ENCODE measurements at places on chromosomes 5 and 9.

GRCh38 chr9:36765468-36766341, 193.0 kb downstream of the MELK start:
- peak; percentile 72 for DNase-seq

GRCh38 chr5:122311961-122312590, at the start of gene SNCAIP:
Gene SNCAIP (plus strand): TSS chr5:122312237. CDS start chr5:122391135, 78,898 bp downstream.
- DNase-seq: no peak

DNA sequence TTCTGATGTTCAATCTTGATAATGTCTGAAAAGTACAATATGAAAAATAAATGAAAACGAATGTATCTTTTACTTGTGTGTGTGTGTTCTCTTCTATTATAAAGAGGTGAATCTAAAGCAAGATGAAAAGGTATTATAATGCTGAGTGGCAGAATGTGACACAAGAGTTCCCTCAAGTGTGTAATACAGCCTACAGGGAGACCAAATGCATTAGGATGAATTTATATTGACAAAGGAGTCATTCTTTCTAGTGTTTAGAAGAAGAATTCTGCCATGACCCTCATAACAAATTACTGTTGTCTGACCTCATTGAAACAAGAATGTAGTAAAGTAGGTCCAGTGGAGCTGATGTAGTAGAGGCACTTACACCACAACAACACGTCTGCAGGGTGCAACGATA, 1119.0 kb upstream of the CDH10 start:
- DNase-seq: no peak

DNA sequence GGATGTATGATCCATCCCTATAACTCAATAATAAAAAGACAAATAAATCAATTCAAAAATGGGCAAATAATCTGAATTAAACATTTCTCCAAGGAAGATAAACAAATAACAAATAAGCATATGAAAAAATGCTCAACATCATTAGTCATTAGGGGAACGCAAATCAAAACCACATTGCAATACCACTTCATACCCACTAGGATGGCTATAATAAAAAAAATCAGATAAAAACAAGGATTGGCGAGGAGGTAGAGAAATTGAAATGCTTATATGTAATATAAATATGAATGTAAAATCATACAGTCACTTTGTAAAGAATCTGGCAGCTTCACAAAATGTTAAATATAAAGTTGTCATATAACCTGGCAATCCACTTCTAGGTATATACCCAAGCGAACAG, 52.3 kb upstream of the TBCA start:
- DNase-seq: no peak

DNA sequence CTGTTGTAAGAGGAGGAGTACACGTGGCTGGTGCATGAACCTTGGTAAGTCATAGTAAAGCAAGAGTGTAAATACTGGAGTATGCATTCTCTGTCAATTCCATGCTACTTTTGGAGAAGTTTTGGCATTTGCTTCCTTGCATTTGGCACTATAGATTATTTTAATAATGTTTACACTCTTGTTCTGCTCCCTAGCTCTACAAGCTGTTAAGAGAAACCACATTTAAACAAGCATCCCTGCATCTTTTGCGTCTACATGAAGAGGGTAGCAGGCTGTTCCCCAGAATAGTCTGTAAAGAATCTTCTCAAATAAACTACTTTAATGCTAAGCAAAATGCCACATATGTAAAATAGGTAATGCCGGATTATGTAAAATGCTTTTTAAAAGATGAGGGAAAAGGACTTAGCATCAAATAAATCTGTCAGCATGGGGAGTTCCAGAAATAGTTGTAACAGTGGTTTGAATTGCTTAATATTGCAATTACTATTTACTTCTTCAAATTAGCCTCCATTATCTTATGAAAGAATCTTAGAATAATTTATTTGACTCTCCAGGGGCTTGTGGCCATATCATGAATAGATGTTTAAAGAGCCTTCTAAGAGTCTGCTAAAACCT, 2127.3 kb upstream of the WWC1 start:
- no peak for DNase-seq

DNA sequence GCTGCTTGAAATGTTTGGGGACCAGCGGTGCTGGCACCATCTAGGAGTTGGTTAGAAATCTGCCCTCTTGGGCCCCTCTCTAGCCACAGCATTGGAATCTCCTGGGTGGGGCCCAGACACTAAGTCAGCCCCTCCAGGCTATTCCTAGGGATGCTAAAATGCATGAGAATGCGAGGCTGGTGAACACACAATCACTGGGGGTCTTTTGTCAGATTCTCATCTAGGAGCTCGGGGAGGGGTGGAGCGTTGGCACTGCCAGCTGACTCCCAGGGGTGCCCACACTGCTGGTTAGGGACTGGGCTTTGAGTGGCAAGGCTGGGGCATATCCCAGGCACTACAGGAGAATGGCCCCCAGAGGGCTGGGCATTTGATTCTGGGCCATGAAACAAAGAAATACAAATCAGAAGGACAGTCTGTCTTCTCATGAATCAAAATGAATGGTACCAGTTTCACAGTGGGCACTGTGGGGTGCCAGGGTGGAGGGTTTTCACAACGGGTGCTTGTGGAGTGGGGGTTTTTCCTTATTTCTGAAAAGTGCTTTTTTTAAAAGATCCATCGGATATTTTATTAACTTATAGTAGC, 127.8 kb upstream of the RAPGEF1 start:
- no peak for DNase-seq

DNA sequence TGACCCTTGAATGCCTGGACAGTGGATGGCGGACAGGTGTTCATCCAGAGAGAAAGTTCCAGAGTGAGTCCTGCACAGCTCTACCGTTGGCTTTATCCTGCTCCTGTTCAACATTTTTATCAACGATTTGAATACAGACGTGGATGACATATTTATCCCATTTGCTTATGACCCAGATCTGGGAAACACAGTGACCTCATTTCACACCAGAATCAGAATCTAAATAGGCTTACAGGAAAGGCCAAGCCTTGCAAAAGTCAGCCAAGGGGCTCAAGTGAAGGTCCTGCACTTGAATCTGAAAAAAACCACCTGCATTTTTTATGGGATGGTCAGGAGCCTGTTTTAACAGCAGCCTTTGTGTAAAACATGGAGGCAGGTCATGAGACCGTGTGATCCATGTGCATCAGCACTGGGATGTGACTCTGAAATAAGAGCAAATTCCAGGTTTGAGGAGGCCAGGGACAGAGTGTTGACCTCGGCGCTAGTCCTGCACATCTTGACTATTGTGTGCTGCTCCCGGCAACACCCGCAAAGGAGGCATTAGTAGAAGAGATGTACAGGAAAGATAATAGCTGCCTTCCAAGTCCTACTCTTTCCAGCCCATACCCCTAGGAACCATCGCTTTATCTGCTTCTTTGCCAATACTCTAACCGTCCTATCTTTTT, 18.5 kb downstream of the PDZD2 start:
- no peak for DNase-seq

GRCh38 chr9:132037458-132037857, 42.2 kb downstream of the MED27 start:
- DNase-seq: no peak

Data from inflammatory macrophage treated with lipopolysaccharide for 1 hour (primary cell).